ENCODE measurements at places on chromosomes 16 and 17.

DNA sequence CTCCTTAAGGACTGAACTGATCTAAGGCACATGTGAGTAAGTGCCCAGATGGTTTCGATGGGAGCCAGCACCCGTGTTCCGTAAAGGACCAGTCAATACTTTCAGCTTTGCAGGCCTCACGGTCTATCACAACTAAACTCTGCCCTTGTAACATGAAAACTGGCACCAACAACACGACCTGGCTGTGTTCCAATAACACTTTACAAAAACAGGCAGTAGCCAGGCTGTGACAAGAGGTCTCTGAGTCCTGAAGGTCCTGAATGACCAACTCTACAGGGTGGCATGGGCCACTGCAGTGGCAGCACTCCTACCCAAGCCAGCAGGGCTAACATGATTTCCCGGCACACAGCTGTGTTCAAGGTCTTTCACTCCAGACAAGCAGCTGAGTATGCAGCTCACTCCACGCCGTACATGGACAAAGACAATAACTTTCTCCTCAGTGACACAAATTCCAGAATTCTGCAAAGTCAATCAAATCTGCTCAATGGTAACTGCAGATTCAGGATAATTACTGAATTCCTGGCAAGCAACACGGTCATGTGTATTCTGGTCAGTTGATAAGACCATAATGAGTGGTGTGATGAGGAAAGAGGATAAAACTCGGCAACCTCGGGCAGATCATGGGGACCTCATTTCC lies 15.3 kb downstream of the NPLOC4 start:
- no peak for DNase-seq

DNA sequence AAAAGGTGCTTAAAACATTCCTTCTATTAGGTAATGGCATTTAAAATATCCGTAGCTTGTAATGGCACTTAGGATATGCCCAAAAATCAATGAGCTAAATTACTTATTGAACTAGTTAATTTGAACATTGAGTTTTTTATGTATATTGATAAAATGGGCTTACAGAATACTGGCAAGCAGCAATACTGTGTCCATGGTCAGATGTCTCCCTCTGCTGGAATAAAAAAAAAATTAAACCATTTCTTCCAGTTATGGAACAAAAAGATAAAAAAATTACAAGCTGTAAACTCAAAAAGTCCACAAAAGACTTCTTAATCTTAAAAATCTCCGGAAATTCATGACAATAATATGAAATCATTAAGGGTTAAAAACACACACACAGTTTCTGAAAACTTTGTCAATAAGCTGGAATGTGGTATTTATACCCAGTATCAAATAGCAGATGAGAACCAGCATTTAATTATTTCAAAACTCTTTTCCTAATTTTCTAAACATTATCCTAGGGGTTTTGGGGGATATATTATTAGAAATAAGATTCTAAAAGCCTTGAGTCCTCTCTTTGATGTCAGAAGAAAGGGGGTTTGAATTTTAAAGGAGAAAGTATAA lies 21.5 kb upstream of the PSMD7 start:
- DNase-seq = no peak

DNA sequence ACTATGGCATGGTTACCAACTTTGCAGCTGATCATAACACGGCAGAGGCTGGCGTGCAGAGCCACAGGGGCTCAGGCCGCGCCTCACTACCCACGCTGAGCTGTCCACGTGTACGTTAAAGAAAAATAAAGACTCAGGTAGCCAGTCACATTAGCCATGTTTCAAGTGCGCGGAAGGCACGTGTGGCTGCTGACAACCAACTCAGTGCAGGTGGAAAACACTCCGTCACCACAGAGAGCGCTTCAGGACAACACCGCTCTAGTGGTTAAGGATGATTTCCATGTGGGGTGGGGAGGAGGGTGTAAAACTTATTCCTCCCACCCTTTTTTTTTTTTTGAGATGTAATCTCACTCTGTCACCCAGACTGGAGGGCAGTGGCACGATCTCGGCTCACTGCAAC lies 33.8 kb downstream of the ZCCHC14 start:
- DNase-seq = no peak

DNA sequence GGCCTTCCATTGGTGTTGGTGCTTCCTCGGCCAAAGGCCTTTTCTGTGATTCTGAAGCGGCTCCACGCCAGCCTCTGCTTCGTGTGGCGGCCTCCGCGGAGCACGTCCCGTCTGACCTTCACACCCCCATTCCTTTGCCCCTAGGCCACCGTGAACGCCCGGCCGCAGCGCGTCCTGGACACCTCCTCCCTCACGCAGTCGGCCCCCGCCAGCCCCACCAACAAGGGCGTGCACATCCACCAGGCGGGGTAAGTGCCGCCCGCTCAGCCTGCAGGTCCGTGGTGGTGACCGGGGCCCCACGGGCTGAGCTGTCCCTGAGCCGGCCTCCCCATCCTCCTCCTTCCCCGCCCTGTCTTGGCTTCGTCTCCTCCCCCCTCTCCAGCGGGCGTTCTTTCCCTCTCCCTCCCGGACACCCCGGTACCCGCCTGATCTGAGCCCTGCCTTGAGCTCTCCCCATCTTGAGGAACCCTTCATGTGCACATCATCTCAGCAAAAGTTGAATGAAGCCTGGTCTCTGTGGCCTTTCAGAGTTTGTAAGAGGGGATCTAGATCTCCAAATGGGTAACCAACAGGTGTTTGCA lies 69.0 kb upstream of the CHMP6 start:
- DNase-seq = no peak

Data from stimulated activated CD4-positive, alpha-beta T cell treated with anti-CD3 and anti-CD28 coated beads, Interleukin-4, amount 100 ng/mL, for 24 hours (primary cell).